ENCODE measurements at places on chromosomes 3 and 15.

GRCh38 chr3:23798876-23799275, 6.9 kb upstream of the UBE2E1 start:
- DNase-seq = no peak

GRCh38 chr3:137714551-137714950, 49.6 kb upstream of the SOX14 start:
- DNase-seq = no peak

DNA sequence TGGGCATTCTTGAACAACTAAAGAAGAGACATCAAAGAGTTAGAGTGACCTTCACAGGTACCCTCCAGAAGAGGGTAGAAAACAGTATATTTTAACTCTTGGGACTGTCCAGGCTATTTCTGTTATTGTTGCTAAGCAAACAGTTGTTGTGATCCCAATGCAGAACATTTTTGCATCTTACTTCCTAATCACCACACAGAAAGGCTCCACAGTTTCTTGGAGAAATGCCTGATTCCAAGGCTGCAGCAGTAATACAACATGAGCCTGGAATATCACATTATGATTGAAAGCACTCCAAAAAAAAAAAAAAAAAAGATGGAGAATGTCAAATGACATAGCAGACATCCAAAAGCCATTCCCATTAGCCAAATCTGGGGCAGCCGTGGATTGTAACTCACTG, 195.6 kb downstream of the CTNNB1 start:
- no peak for DNase-seq

GRCh38 chr3:107085261-107085660, 292.0 kb upstream of the CCDC54 start:
- no peak for DNase-seq

DNA sequence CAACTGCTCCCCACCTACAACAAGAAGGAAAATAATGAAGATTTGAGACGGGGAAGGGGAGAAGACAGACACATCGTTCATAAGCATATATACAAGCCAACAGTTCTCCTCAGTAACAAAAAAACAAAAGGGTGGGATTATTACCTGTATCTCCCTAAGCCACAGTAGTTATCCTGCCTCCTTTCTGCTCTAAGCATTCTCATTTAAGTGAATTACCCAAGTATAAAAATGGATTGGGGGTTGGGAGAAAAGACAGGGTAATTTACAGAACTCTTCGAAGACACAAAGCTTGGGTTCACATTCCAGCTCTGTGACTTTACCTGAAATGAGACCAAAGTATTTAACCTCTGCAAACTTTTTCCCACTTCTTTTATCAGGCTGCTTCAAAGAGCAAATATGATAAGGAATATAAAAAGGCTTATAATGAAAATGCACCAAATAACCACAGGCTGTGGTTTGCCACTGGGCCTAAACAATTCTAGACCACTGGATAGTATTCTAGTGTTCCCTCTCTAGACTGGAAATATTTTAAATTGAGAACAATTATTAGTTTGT, 64.4 kb downstream of the UACA start:
- DNase-seq = no peak

DNA sequence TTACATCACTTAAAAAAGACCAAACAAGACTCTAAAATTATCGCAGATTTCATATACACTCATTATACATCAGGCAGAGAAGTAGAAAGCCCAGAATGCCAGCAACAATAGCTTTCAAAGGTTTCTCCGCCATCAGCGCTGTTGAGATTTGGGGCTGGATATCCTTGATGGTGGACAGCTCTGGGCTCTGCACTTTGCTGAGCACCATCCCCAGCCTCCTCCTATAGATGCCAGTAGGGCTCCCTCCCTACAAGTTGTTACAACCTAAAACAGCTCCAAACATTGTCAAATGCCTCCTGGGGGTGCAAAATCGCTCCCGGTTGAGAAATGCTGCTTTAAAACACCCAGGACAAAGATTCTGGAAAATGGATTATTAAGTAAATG, 73.5 kb downstream of the ATP10A start:
- no peak for DNase-seq

GRCh38 chr3:127488141-127488672, 102.3 kb downstream of the TPRA1 start:
- DNase-seq = no peak

DNA sequence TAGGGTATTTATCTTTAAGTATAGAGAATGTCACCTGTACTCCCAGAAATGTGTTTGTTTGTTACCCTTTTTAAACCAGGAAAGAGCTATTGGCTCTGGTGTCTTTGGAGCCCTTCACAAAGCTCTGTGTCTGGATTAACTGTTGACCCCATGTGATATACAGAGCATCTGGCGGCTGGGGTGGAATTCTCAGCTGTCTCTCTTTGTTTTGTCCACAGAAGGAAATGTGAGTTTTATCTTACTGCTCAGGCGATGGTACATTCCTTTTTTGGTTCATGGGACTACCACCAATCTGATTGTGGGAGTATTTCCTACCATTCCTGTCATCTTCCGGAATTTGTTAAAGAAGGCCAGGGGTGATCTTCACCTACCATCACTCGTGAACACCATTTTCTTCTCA, 120.3 kb downstream of the AKAP13 start:
- DNase-seq = no peak

GRCh38 chr3:161038725-161039124, 66.4 kb downstream of the B3GALNT1 start:
- no peak for DNase-seq

DNA sequence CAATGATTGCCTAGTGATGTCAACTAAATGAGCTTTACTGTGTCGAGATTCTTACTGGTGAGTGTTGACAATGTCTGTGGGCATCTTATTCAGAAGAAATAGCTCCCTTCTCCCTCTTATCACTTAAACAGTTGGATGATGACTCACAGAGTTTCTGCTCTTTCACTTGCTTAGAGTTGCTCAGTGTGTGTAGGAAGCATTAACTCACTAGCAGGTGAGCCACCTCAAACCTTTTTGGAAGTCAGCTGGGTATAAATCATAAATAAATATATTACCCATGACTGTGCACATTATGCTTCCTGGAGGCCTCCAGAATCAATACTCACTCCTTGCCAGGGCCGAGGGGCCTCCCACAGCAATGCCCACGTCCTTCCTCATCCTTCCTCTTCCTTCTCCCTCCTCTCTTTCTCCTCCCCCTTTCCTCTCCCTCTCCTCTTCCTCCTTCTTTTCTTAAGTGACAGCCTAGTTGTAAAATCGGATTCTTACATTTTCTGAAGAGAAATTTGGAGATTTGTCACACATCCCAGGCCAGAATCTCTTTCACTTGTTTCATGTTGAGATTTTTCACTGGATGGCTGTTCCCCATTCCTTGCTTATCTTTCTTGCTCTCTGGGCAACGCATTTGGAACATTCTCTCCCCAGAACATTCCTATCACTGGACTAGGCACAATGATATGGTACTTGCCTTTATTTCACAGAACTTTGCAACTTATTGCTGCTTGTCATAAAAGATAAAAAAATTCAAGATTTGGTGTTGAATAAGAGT, 17.5 kb downstream of the SHC4 start:
- DNase-seq = peak; percentile 89

DNA sequence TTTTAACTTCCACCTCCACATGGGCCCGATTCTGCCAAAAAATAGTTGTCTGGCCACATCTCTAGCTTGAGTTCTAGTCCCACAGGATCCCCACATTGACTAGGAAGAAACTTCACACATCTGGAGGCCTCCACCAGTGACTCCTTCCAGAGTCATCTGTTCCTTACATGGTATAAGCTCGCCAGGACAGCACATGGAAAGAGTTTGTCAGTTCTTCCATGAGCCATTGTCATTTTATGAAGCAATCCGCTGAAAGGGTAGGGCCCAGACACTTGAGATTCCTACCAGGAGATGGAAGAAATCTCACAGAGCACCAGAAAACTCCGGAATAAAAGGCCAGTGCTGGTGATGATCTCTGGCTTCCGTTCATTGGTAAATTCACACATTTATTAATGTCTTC, 350.5 kb upstream of the ICE2 start:
- no peak for DNase-seq

GRCh38 chr3:100454677-100455076, 37.7 kb upstream of the TMEM45A start:
- DNase-seq = no peak

GRCh38 chr15:85168642-85169173, 187.1 kb downstream of the PDE8A start:
- peak; percentile 73 for DNase-seq

- DNase-seq = no peak
Observed at GRCh38 chr3:74651292-74651691, 36.8 kb upstream of the CNTN3 start.

GRCh38 chr3:148229107-148229506, 468.6 kb upstream of the AGTR1 start:
- no peak for DNase-seq

DNA sequence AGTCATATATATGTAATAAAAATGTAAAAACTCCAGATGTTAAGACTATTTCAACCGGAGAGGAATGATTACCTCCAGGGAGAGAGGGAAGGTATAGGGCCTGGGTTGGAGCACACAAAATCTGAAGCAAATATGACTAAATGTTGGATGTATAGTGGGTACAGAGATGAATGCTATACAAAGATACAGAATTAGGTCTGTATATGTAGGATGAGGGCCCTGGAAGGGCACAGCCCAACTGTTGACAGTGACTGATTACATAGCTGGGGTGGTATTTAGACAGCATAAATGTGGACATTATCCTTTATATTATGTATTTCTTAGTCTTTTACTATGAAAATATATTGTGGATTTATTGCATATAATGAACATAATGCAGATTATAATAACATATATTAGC, 94.4 kb upstream of the SPATA12 start:
- DNase-seq = no peak

GRCh38 chr3:135667061-135667460, 298.5 kb upstream of the PPP2R3A start:
- no peak for DNase-seq

GRCh38 chr3:13371100-13372075, 48.7 kb downstream of the NUP210 start:
- DNase-seq = no peak

GRCh38 chr15:101004500-101004899, 85.3 kb downstream of the LRRK1 start:
- no peak for DNase-seq

GRCh38 chr3:128198313-128198712, 45.0 kb downstream of the EEFSEC start:
- no peak for DNase-seq
